ENCODE measurements at places on chromosomes 5 and 9.

DNA sequence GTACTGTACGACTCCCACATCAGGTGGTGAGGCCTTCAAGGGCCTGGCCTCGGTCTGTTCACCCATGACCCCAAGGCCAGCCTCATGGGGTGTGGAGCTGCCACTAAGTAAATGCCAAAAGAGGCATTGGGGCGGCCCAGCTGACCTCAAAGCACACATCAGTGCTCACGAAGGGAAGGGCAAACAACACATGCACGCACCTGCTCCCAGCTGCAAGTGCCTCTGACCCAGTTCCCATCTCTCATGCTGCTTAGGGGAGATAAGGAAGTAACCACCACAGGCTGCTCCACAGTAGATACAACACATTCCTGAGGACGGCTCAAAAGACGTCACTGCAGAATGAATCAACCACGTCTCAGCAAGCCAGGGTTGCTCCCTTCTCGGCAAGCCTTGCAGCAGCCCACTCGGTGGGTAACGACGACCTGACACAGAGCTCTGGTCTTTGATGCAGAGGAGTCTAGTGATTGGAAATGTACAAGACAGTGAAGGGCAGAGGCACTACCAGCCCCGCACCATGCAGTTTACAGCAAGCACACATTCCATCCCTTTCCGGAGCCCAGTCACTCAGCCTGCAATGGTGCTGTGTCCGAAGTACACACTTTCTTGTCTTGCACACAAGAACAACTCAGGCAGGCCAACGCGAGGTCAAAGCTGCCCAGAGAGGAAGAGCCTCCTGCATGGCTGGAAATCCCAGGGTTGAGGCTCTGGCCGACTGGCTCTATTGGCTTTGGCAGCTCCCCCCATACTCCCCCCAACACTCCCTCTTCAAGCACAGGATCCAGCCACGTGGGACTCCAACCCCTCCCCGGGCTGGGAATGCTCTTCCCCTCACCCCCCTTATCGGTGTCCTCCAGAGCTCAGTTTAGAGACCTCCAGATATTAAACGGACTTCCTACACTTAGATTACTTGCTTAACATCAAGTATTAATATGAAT, 31.8 kb downstream of the FABP6 start:
- peak; percentile 19 for DNase-seq

GRCh38 chr9:3385871-3386270, 139.9 kb downstream of the RFX3 start:
- DNase-seq, result no peak

GRCh38 chr9:107284636-107285035, 1.6 kb downstream of the RAD23B start:
- DNase-seq, result no peak

- no peak for DNase-seq
Observed at GRCh38 chr5:22643356-22643755, 209.8 kb downstream of the CDH12 start.

GRCh38 chr5:140346348-140347221, at the start of gene HBEGF:
HBEGF (minus strand) TSS chr5:140346603; CDS start chr5:140346328, 275 bp downstream.
- DNase-seq, result peak; percentile 92

DNA sequence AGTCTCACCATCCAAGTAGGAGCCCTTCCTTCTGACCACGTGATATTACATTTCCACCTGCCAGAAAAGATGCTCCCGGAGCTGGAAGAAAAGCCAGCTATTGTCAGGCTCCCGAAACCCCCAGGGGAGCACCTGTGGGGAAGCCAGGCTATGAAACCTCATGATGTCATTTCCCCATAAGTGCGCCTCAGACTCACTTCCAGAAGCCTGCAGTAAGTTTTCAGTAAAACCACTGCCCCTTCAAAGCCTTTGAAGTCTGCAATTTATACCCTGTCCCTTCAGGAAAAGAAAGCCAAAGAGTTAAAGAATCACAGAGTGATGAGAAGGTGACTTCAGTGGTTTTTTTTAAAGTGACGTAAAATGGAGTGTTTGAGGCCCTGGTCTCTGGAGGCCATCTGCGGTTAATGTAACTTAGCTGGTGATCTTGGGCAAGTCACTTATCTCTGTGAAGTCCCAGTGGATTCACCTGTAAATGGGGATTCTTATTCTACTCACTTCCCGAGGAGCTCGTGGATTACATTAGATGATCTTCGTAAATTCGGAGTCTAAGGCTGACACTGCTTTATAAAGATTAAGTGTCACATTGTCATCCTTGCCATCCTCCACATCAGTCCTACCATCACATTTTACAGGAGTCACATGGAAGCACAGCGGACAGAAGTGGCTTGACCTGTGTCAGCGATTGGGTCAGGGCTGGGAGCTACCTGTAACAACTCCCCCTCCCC, 2.6 kb upstream of the SEMA6A start:
- DNase-seq, result no peak

GRCh38 chr5:35047785-35048404, at the start of gene AGXT2:
AGXT2 (minus strand) TSS chr5:35047949; CDS start chr5:35047892, 57 bp downstream.
- DNase-seq, result no peak

GRCh38 chr9:21679432-21679831, 123.0 kb upstream of the MTAP start:
- no peak for DNase-seq

- DNase-seq, result no peak
Observed at GRCh38 chr5:53083927-53084326, 25.6 kb downstream of the MOCS2 start.

GRCh38 chr5:179605026-179605833, 18.2 kb downstream of the HNRNPH1 start:
- DNase-seq, result no peak

DNA sequence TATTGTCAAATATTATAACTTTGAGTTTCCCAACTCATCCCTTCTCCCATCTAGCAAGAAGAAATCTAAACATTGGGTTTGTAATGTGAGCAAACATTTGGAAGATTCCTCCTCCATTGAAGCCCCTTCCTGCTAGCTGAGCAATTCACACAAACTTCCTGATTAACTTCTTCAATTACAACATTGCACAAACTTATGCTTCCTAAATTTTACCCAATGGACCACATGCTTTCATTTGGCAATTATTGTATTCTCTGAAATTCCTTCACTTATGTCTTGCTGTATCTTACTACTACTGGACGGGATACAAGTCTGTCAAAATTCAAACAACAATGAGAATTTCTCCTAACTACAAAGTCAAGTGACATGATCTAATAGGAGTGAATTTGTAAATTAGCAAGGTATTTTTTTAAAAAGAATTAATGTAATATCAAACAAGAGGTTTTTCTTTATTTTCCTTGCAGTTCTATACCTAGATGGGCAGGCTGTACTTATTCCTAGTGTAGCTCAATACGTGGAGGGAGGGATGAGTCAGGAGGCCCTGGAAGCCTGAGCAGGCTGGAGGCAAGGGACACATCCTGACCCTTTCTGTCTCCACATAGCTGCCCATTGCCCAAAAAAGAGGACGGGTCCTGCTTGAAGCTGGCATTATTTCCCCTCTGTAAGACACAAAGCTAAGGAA, 11.8 kb upstream of the IFNW1 start:
- no peak for DNase-seq

GRCh38 chr9:126500600-126501382, 112.9 kb upstream of the LMX1B start:
- peak; percentile 91 for DNase-seq

- DNase-seq, result no peak
Observed at GRCh38 chr9:82555431-82556051, 507.4 kb downstream of the RASEF start.

DNA sequence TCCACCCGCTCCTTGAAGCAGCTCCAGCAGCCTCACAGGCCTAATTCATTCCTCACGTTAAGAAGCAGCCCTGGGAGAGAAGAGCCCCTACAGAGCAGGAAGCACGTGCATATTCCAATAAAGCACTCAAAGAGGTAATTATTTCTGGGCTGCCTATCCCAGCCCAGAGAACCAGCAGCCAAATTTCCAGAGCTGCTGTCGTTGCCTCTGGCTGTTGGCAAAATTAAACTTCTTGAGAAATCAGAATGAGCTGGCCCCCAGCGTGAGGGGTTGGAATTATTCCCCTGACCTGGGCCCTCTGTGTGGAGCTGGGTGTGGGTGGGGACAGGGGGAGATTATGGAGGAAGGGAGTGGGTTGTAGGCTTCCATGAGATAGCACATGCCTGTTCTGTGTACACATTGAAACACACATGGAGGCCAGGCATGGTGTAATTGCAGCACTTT, 86.8 kb upstream of the HSPA9 start:
- DNase-seq, result no peak

- DNase-seq, result no peak
Observed at GRCh38 chr5:154534457-154535050, 56.5 kb upstream of the HAND1 start.
